ENCODE measurements at places on chromosomes 3 and 15.

DNA sequence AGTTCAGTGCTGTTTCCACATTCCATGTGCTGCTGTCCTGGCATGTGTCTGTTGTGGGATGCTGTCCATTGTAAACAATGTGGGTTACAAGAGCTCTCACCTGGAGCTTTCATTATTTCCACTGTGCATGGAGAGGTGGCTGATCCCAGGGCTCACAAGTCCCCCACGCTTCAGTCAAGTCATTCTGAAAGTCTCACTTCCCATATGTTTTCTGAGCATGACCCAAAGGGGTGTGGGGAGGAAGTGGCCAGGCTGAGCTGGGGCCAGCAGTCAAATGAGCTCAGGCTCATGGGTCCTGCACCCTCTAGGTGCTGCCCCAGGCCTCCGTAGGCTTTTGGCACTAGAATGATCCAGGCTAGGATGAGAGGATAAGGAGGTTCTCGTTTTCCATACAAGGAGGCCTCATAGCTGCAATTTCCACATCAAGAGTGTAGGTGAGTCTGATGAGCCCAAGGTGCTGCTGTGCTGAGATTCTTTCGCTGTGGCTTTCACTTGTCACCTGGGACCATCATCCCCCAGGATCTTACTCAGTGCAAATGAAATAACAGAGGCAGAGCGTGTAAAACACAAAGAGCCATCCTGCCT lies 22.0 kb downstream of the STARD5 start:
- DNase-seq: no peak

DNA sequence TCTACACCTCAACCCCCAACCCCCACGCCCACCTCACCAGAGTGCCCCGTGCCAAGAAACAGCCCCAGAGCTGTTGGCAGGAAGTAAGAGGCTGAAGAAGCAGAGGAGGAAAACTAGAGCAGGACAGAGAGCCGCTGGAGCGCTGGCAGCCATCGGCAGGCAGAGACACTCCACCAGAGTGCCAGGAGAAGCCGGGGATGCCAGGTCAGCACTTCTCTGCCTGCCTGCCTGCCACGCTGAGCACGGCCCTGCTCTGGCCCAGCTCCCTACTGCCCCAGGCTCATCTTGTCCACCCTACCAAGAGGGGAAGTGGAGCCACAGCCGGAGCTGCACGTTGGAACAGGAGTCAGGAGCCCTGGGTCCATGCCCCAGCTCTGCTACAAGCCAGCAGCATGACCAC lies 29.7 kb downstream of the CACNA2D2 start:
- no peak for DNase-seq

- no peak for DNase-seq
Observed at GRCh38 chr3:33041909-33042308, 55.0 kb downstream of the GLB1 start.

DNA sequence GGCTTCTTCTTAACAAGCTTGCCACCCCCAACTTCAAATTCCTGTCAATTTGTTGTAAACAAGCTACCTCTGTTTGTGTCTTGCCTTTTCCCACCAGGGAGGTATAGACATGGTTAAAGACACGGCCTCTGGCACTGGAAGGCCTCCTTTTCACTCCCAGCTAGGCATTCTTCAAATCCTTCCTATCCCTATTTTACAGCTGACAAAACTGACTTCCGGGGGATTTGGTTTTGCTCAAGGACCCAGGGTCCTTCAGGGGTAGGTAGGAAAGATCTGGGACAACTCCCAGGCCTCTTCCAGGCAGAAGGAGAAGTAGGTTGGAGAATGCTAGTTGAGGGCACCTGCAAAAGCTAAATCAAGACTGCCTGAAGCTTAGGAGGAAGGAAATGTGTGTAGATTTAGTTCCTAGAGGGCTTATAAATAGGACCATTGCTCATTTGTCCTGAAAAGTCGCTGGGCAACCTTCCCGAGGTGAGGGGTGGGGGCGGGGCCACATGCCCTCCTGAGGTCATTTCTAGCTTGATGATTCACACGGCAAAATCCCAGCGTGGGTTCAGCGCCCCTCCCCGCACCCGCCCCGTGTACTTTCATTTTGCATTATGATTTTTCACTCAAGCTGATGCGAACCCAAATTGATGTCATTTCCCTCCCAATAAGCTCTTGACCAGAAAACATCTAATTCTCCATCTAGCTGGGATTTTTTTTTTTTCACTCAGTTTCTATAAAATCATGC lies 365.5 kb downstream of the SHQ1 start:
- DNase-seq: peak; percentile 61

DNA sequence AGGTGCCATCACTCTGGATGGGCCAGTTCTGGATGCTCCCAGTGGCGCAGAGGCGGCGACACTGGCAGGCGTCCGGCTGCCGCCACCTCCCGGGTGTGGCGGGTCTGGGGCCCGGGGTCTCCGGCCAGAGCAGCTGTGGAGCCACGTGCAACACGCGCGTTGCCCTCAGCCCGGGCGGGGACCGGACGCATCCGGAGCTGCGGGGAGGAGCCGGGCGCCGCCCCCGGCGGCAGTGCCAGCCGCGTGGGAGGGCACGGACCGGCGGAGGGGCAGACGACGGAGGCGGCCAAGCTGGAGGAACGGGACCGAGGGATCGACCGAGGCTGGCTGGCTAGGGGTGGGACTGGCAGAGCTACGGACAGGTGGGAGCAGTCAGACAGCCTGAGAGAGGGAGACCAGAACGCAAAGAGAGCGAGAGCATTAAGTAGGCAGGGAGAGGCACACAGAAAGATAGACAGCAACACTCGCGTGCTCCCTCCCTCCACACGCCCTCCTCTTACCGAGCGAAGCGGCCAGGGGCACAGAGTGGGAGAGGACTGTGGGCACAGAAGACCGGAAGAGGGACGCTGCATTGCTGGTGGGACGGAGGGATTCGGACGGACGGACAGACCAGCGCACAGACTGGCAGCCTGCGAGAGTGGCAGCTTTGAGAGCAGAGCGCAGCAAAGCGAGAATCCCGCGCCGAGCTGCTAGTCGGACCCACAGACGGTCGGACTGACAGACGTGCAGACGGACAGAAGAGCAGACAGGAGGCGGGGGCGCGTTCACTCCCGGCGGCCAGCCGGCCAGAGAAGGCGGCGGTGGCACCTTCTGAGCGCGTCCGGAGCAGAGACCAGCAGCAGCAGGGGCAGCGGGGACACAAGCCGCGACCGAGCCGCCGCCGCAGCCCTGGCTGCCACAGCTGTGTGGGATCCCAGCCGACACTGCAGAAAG lies at the start of gene ARPP21:
ARPP21 (plus strand) TSS at position 272 of the 933 bp plus-strand sequence. CDS start 42,227 bp downstream, outside the sequence.
- no peak for DNase-seq

Data from CD4-positive, alpha-beta T cell treated with Interleukin-6 at 100 ng/mL for 8 hours (primary cell).